ENCODE measurements at places on chromosomes 2 and 18.

DNA sequence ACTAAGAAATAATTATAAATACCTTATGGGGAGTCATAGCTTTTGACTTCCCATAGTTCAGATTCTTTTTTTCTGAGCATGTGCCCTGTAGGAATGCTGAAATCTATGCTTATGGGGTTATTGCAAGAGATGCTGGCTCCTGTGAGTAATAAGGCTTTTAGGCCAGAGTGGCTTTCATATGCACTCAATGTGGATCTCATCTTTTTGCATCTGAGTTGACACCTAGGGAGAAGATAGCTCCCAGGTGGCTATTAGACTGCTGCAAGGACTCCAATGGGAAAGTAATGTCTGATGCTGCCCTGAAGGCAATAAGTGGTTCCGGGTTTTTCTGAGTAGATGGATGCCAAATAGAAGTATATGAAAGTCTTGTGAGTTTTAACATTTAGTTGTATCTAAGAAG, 21.0 kb downstream of the DNAH6 start:
- DNase-seq = no peak

DNA sequence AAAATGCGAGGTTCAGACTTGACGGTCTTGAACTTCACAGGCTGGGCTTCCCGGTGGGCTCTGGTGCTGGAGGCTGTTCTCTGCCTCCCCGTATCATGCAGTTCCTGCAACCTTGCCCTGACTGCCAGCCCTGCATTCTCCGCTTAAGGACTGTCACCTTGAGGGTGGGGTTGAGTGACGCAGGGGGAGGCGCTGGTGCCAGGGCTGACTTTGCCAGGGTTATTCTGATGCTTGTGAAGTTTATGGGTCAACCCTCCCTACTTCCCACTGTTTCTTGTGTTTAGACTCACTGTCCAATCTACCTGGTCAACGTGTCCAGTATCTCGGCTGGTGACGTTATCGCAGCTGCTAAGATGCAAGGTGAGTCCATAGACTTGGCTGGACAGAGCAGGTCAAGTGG, 37.5 kb upstream of the MAPRE3 start:
- no peak for DNase-seq

DNA sequence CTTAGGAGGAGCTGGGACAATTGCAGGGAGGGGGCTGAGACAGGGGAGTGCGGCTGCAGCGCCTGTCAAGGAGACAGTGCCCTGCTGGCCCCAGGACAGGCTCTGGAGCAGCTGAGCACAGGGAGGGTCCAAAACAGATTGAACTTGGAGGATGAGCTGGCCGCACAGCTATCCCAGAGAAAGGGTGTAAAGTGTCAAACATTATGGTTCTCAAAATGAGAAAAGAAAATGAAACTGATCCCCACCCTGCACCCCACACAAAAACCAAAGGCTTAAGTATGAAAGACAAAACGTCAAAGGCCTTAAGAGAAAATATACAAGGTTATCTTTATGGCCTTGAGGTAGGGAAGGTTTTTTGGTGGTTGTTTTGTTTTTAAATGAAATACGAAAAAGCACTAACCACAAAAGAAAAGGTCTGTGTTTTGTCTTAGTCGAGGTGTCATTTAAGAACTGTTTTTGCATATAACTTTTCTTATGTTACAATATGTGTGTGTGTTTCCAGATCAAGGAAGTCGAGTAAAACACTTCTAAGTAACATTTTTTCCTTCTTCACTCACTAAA, 111.8 kb downstream of the HDAC4 start:
- no peak for DNase-seq

GRCh38 chr2:134027980-134028379, 225.9 kb upstream of the MGAT5 start:
- no peak for DNase-seq

GRCh38 chr2:44112096-44112495, 56.6 kb upstream of the PPM1B start:
- DNase-seq = no peak

GRCh38 chr2:96907115-96908041, 37.5 kb upstream of the SEMA4C start:
- DNase-seq = no peak

DNA sequence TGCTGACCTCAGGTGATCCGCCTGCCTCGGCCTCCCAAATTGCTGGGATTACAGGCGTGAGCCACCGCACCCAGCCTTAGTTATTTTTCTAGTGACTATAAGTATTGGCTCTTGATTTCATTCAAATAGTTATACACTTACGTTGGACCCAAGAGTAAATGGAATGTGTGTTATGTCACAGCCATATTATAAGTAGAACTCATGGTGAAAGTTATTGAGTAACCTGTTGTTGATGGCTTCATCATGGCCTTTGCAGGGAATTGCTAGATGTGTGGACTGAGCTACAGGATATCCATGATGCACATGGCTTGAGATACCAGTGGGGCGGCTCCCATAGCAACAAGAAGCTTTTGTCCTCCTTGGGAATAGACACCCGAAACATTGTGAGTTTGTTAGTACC, 44.7 kb downstream of the AFTPH start:
- DNase-seq = no peak

DNA sequence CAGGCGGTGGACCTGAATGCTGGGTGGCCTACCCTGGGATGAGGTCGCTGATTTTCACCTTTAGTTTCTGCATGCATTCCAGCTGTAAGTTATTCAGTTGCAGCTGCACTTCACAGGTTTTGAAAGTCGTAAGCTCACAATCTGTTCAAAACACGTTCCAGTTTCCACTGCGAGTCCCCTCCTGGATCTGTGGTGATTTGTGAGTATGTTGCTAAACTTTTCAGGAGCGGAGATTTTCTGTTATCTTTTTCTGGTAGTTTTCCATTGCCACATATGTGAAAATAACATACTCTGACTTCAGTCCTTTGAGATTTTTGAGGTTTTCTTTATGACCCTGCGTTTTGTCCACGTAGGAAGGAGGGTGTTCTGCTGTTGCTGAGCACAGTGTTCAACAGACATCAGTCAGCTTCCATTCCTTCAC, 102.1 kb downstream of the SNTG2 start:
- DNase-seq = no peak

DNA sequence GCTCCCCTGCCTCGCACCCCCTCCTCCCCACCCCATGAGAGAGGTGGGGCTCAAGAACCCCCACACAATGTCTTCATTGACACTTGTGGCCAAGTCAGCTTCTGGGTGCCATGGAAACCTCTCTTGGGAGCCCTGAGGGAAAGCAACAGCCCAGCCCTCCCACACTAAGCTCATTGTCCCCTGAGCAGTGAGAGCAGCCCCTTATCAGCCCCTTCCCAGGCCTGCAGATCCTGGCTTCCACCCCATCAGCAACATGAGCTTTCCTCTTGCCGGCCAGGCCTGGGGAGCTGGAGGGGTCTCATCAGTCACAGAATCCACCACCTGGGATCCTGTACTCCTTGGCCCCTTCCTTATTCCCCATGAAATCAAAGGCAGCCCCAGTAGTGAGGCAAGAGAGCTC, 107.8 kb upstream of the ST3GAL5 start:
- no peak for DNase-seq

GRCh38 chr2:223536546-223536945, 65.6 kb downstream of the SCG2 start:
- DNase-seq = no peak

Data from NCI-H1436 treated with DMSO at 0.1 percent for 48 hours (cell line).